Fibroblast of skin of right quadriceps (primary cell): ENCODE measurements at places on chromosomes 6 and 20.

DNA sequence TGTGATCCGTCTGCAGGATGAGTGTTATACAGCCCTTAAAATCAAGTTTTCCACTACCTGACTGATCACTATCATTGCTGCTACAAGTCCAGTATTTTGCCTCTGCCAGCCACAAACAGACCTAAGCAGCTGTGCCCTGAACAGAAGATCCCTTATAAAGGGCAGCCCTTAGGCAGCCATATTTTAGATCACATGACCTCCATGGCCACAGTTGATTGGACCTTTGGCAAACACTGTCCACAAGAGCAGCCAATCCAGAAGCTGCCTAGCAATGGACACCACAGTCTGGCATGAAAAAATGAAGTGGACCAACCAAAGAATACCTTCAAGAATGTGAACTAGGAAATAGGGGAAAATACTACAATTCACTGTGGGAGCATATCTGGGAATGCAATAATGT lies 50.8 kb downstream of the MC3R start:
- DNase-seq: no peak

DNA sequence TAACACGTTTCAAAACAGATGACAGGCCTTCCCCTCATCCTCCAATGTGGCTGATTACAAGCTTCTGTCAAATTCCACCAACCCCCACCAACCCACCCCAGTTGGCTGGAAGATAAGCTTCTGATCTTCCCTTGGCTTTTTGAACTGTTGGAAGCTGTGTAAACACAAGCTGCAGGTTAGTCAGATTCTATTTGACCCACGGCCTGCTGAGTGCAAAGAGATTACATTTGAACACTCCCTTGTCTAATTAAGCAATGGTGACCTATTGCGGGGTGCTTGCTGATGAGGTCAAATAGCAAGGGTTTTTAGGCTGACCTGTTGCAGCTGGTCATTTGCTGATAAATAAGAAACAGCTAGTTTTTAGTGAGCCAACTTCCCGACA lies 379.7 kb downstream of the BMP2 start:
- no peak for DNase-seq

- no peak for DNase-seq
These were observed 104.5 kb downstream of the DHX35 start for GRCh38 chr20:39066471-39067242.

DNA sequence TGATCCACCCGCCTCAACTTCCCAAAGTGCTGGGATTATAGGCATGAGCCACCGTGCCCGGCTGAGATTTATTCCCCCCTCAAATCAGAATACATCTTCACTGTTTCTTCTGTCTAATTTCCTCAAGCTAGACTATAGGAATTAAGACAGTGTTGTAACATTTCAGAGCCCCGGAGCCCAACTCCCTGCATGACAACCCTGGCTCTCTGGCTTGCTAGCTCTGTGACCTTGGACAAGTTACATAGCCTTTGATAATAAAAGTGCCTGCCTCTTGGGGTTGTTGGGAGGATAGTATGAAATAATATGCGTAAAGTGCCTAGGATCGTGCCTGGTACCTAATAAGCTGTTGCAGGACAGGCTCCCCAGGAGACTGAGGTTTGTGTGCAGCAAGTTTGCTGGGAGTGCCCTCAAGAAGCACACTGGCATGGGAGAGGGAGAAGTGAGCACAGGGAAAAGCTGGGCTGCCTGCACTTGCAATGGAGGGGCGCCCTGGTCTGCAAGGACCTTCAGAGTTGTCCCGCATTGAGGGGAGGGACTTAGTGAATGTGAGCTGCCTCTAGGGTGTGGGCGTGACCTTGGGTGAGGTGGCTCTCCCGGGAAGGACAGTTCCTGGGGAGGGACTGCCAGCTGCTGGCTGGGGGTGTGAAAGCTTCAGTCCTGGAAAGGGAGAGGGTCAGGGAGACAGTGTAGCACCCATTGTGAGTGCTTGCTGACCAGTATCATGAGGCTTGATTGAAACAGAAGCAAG lies 43.4 kb downstream of the TAF8 start:
- no peak for DNase-seq

DNA sequence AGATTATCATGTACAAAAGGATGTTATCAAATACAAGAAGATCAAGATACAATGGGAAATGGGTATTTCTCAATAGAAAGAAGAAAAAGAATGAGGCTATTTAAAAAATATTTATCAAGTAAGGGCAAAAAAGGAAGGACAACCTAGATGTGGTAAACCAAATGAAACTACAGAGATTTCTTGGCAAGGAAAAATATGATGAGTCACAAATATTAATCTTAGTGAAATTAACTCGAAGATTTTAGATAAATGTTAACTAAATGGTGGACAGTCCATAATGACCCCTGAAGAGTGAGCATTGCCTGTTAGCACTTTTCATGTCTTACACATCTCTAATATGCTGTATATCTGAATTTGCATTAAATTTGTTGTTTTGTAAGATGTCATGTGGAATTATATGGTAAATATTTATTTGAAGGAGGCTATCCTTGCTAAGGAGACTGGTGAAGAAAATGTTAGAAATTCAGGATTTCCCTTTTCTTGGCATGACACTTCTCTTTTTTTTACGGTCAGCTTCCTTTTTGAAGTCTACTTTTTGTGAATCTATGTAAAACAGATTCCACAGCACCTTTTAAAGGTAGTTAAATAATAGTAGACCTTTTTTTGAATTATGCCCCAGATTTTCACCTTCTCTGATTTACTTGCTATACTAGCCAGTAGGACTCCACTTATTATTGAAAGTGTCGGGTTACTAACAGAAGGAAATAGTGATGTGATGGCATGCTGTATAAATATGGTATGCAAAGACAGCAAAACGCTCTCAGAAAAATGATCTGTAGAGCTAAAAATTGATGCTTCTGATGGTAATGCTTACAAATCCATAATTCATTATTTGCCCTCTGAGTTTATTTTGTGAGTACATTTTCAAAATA lies 120.5 kb downstream of the HIVEP1 start:
- DNase-seq: no peak

GRCh38 chr6:147060636-147061035 lies 143.6 kb upstream of the STXBP5 start:
- no peak for DNase-seq

DNA sequence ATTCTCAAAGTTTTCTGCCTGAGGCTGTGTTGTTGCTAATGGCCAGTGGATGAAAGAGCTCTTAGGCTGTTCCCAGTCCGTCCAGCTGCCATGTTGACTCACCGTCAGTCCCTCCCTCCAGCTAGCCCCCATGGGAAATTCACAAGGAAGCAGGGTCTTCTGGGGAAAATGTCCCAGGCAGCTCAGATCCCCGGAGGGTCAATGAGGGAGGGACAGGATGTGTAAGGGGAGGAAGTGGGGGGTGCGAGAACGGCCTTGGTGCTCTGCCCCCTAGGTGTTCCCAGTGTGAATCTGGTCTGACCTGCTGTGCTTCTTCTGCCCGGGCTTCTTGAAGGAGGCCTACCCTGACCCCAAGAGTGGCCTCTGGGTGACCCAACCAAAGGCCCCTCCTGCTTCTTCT lies 65.9 kb downstream of the CEBPB start:
- no peak for DNase-seq

- no peak for DNase-seq
These were observed 689.4 kb upstream of the MAP3K7 start for GRCh38 chr6:91276315-91276714.

GRCh38 chr6:164926686-164927085 lies 382.7 kb downstream of the C6orf118 start:
- DNase-seq: no peak

DNA sequence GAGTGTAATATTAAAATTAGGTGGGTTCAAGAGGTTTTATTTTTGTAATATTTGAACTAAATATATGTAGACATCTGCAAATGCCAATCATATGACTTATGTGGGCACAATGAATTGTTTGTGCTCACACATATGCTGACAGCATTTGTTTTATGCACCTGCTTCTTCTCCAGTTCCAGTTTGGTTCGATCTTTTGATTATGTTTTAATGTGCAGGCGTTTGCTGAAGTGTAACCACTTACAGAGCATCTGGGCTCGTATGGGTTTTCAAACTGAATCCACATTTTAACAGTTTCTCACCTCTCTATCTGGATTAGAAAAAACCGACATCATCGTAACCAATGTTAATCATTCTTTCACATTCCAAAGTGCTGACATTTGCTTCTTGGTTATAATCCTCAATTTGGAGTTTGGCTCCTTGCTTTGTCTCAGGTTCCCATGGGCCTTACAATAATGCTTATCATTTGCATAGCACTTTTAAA lies 129.1 kb upstream of the SPACA1 start:
- DNase-seq: no peak

DNA sequence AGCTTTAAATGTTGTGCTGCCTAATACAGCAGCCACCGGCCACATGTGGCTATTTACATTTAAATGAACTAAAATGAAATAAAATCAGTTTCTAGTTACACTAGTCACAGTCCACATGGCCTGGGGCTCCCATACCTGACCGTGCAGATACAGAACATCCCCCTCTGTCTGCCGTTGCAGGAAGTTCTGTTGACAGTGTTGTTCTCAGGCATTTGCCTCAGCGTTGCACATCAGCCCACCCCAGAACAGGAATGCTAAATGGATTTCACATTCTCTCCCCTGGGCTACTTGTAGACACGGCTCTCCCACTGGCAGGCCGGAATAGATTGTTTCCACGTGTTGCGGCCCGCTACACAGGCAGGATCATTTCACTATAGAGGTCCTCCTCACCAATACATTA lies 26.3 kb downstream of the JAG1 start:
- DNase-seq: peak; percentile 57

DNA sequence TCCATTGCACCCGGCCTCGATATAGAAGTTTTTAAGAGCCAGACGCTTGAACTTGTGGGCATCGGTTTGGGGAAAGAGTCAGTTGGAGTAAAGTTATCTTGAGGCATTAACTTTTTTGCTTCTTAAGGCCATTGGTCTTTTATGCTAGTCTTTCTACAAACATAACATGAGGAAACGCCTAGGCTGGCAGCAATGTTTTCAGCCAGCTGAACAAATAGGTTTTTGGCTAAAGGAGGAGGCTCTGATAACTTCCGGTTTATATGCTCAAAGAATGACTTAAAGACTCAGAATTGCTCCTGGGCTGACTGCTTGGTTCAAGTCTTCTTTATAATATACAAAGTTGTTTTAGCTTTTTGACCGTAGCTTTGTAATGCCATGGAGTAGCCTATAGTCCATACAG lies 46.2 kb downstream of the HLA-C start:
- DNase-seq: no peak

DNA sequence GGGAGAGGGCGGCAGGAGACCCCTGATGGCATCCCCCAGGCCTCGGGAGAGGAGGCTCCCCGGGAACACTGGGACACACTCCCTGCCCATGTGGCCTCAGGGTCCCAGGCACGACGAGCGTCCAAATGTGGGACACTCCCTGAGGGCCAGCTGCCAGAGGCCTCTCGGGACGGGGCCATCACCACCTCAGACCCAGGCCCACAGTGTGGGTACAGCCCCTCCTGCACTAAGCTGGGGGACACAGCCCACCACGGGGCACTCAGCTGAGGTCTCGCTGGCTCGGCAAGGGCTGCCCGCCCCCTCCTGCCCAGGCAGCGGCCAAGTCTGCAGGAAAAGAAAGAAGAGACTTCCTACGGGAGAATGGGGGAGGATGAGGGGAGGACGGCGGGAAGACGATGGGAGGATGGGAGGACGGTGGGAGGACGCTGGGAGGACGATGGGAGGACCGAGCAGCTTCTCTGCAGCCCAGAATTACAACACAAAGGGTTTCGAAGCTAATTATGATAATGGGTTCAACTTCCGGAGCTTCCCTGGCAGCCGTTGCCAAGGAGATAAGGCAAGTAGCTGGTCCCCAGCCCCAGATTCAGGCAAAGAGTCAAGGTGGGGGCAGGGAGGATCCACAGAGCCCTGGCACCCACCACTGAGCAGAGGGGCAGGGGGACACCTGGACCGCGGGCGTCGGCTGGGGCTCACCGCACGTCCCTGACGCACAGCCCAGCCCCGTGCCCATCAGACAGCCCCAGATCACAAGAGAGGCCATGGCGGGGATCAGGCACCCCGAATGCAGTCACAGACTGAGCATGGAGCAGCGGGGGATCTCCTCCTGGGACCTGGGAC lies 17.5 kb downstream of the KCNQ2 start:
- no peak for DNase-seq

DNA sequence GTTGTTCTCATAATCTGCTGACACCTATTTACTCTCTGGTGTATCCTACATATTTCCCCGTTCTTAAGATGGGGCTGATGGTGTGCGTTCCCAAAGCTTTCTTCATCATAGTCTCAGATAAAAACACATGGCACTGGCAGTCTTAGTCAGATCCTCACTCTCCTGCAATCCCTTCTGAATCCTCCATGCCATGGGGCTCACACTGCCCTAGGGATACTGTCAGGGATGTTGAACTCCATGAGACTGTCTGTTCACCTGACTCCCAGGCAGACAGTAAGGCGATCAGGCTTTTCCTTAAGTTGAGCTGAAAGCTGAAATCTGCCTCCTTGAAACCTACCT lies 76.0 kb downstream of the SLX4IP start:
- no peak for DNase-seq

- DNase-seq: no peak
These were observed 365.6 kb downstream of the FARS2 start for GRCh38 chr6:5626727-5627426.

- no peak for DNase-seq
These were observed 52.5 kb upstream of the CCN2 start for GRCh38 chr6:132003516-132004178.

GRCh38 chr20:37987602-37988290 lies 45.5 kb downstream of the TTI1 start:
- DNase-seq: no peak

DNA sequence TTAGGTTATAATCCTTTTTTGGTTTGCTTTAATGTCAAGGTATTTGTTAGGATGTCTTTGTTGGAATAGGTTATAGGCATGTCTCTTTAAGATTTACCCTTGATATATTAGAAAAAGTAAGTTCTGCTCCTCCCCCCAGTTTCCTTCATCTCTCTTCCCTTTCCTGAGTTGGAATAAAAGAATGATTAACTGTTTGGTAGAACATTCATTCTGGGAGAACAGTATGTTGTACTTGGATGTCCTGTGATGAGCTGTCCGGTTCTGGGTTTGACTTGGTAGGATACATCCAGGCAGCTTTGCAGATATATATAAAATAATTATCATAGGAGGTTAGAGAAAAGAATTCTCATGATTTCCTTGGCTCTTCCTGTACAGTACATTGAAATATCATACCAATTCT lies 199.6 kb upstream of the RREB1 start:
- no peak for DNase-seq

GRCh38 chr6:89842228-89842627 lies 12.5 kb downstream of the CASP8AP2 start:
- DNase-seq: no peak

GRCh38 chr6:65948062-65948461 lies 241.0 kb upstream of the EYS start:
- DNase-seq: no peak

- peak; percentile 59 for DNase-seq
These were observed 164.1 kb downstream of the RNF144B start for GRCh38 chr6:18551228-18551627.

GRCh38 chr20:51284871-51285270 lies 257.6 kb downstream of the NFATC2 start:
- DNase-seq: no peak

GRCh38 chr20:51586005-51586440 lies 43.5 kb upstream of the NFATC2 start:
- peak; percentile 100 for DNase-seq

GRCh38 chr6:43833223-43833995 lies 63.4 kb downstream of the VEGFA start:
- DNase-seq: no peak
